M059J (cell line): ENCODE measurements at places on chromosomes 3 and 15.
A peak's percentile ranks its signal among the peaks of the same experiment; 100 is the strongest.

- peak; percentile 20 for DNase-seq
Observed at GRCh38 chr3:25000971-25001591, 427.0 kb upstream of the RARB start.

- DNase-seq = no peak
Observed at GRCh38 chr3:186022931-186023330, 85.1 kb upstream of the TRA2B start.

- DNase-seq = no peak
Observed at GRCh38 chr15:70763950-70764730, 782 bp upstream of the UACA start.

- DNase-seq = peak; percentile 83
Observed at GRCh38 chr15:63374686-63375520, 6.7 kb downstream of the CA12 start.

DNA sequence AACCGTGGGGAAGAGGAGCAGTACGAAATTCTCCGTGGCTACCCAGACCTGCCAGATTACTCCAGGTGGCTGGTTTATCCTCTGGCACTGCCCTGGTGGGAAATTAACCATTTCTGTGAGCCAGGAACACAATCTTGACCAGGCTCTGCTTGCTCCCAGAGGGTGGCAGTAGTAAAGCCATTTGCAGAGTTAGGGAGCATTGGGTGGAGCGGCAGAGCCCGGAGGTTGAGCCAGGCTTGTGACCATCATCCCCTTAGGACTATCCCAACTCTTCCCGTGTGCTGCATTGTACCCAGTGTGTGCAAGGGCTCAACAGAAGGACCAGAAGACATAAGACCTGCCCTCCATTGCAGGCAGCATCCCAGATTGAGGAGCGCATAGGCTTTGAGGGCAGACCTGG is 5.3 kb downstream of the KNG1 start:
- peak; percentile 28 for DNase-seq

GRCh38 chr3:45269952-45270351 is 43.9 kb upstream of the TMEM158 start:
- DNase-seq = no peak

- DNase-seq = peak; percentile 75
Observed at GRCh38 chr3:134477002-134477401, 8.8 kb downstream of the ANAPC13 start.

DNA sequence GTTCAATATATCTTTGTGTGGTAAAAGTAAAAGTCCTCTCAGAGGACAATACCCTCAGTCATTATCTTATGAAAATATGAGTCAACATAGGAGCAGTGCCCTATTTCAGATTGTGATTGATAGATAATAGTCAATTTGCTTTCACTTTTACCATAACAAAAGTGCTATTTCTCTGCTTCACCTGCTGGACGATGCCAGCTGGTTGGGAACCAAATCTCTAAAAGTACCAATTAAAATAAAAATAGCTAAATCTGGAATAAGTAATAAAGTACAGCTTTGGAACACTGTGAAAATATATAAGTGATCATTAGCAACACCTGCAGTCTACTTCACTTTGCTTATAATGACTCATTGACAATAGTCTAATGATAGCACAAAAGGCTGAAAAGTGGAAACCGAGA is 390.3 kb upstream of the AGTR1 start:
- DNase-seq = no peak

DNA sequence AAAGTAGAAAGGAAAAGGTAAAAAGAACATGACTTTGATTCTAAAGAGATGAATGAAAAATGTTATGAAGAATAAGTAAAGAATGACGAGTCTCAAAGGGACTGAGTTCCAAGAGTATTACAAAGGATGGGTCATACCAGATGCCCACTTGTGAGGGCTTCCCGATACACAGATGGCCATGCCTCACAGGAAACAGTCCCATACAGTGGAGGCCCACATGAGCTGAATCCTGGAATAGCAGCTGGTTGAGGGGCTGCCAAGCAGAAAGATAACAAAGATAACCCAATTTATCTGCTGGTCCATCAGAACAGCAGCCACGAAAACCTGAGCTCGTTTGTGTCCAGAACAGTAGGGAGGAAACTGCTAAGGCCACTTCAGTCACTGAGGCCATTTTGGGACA is 3.7 kb downstream of the SSR3 start:
- DNase-seq = peak; percentile 48

GRCh38 chr15:76711351-76711827 is 193.8 kb downstream of the SCAPER start:
- peak; percentile 14 for DNase-seq
